Epithelial cell of prostate (primary cell): ENCODE measurements at places on chromosomes 2 and 18.

- DNase-seq = peak; percentile 77
These were observed 723.7 kb upstream of the RAB6C start for GRCh38 chr2:129255610-129256313.

GRCh38 chr2:230868161-230868946 lies 3.6 kb downstream of the ITM2C start:
- no peak for DNase-seq

DNA sequence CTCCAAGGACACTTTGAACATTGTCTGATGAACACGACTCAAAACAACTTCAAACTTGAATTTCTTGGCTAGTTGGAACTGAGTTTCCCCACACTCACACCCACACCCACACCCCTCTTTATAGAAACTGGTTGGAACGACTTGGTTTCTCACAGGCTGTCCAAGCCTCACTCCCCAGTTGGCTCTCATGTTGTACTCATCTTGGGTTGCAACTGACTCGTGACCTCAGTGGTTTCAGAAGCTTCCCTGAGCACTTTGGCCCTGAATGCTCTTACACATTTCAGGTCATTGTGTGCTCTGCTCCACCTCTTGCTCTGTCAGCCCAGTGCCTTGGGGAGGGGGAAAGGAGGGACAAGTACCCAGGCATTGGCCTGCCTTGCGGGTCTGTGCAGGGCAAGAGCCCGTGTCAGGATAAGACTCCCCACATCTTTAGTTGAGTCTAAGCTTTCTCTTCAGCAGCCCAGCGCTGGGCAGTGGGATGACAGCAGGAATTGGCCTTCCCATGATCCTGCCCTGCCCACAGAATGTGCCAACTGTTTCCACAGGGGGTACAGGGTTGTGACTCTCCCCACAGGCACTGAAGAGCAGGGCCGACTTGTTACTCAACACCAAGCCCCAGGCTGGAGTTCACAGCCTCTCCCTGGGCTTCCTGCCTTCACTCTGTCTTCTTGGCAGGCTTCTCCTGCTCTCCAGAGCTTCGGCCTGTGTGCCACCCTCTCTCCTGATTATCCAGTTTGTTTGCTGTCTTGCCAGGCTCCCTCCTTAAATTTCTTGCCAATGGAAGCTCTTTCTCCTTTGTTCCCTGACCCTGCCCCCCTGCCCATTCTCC lies 104.6 kb downstream of the RTN4 start:
- DNase-seq = peak; percentile 44

GRCh38 chr18:31099450-31100230 lies 2.6 kb downstream of the DSC2 start:
- DNase-seq = no peak

DNA sequence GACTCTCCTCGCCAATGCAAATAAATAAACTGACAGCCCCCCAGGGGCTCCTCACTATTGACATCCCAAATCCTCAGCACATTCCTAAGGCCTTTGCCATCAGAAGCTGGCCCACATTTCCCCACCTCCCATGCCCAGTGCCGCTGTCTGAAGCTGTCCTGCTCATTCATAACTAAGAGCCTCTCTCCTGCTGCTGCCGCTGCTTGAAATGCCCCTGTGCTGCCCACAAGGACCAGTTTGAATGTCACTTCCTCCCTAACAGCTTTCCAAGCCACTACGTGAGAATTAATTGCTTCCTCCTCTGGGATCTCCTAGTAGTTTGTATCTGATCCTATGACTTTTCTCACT lies 151.6 kb upstream of the CAPN13 start:
- no peak for DNase-seq

- DNase-seq = no peak
These were observed 339.7 kb downstream of the RPRM start for GRCh38 chr2:153138651-153139375.

- DNase-seq = no peak
These were observed 26.9 kb upstream of the ARL5A start for GRCh38 chr2:151855111-151855510.

DNA sequence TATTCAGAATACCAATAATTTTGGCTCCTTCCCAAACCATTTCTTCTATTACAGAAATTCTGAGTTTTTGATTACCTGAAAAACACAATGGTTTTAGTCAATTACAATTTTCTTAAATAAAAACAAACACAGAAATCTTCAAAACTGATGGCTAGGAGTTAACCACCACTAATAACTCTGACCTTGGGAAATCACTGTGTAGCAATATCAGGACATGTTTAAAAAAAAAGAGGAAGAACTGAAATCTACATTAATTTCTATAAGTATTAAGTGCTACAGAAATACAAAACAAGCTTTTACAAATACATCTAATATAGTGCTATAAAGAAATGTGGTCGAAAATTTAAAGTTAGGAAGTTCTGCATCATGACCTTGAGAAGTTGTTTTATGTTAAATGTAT lies 14.9 kb downstream of the L3MBTL4 start:
- DNase-seq = no peak

- no peak for DNase-seq
These were observed 52.7 kb upstream of the CCDC68 start for GRCh38 chr18:55012008-55012407.

- DNase-seq = no peak
These were observed 7.8 kb upstream of the ANXA4 start for GRCh38 chr2:69734035-69734611.

GRCh38 chr18:7926526-7926925 lies 359.4 kb downstream of the PTPRM start:
- no peak for DNase-seq
